ENCODE measurements at places on chromosomes 7 and 10.

GRCh38 chr7:954330-955238 lies at the start of gene ADAP1:
Gene ADAP1, minus strand, starts transcription at chr7:954680. Its CDS starts 203 bp downstream, at chr7:954477.
- peak; percentile 13 for DNase-seq

- DNase-seq: no peak
Measured at GRCh38 chr10:1652151-1652550, 85.2 kb downstream of the ADARB2 start.

DNA sequence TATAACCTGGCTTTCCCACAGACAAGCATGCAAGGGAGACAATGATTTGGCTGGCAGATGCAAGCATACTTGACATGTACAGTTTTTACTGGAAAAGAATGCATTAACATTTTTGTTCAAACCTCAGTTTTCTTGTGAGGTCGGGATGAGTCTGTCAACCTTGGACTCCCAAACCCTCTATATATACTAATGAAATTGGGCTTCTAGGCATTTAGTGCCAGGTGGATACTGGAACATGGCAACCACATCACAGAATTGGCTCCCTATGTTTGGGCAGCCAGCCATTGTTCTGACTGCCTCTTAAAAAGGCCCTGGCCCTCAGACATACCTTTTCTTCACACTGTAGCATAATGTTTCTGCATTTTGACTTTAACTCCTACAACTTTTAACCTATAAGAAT lies 39.1 kb downstream of the CDK6 start:
- DNase-seq: no peak

GRCh38 chr7:112882991-112883390 lies 92.8 kb upstream of the TMEM168 start:
- no peak for DNase-seq

GRCh38 chr7:27526611-27527347 lies 135.9 kb downstream of the HIBADH start:
- DNase-seq: no peak
